Mesothelial cell of epicardium (in vitro differentiated cells): ENCODE measurements at places on chromosomes 5 and 9.
A peak's percentile ranks its signal among the peaks of the same experiment; 100 is the strongest.

GRCh38 chr9:130531670-130532069 is 47.7 kb upstream of the FUBP3 start:
- DNase-seq: no peak
- no peaks in the 10 kb centered on the region for H3K36me3 ChIP-seq
- H3K27me3 ChIP-seq: peaks cover 4% of the 10 kb centered on the region
- no peak overlapping the region for H3K27ac ChIP-seq
- H3K4me1 ChIP-seq: peaks cover 30% of the 10 kb centered on the region

GRCh38 chr9:71620746-71621145 is 147.6 kb downstream of the CEMIP2 start:
- H3K4me1 ChIP-seq: no peaks in the 10 kb centered on the region
- H3K4me3 ChIP-seq: no peak overlapping the region
- no peak overlapping the region for H3K27ac ChIP-seq
- DNase-seq: no peak

GRCh38 chr5:136275601-136276000 is 82.6 kb upstream of the SMIM32 start:
- no peaks in the 10 kb centered on the region for H3K4me1 ChIP-seq
- H3K27ac ChIP-seq: no peak overlapping the region
- DNase-seq: no peak
- H3K36me3 ChIP-seq: no peaks in the 10 kb centered on the region

GRCh38 chr9:4317681-4318080 is 17.8 kb upstream of the GLIS3 start:
- no peaks in the 10 kb centered on the region for H3K27me3 ChIP-seq
- no peak for DNase-seq
- no peaks in the 10 kb centered on the region for H3K4me1 ChIP-seq
- no peak overlapping the region for H3K4me3 ChIP-seq
- H3K36me3 ChIP-seq: no peaks in the 10 kb centered on the region

GRCh38 chr9:70816891-70817290 is 304.5 kb downstream of the TRPM3 start:
- no peaks in the 10 kb centered on the region for H3K36me3 ChIP-seq
- no peaks in the 10 kb centered on the region for H3K4me1 ChIP-seq
- H3K27me3 ChIP-seq: no peaks in the 10 kb centered on the region
- no peak overlapping the region for H3K4me3 ChIP-seq
- no peak for DNase-seq

- peaks cover 9% of the 10 kb centered on the region for H3K4me1 ChIP-seq
- peaks cover 3% of the 10 kb centered on the region for H3K36me3 ChIP-seq
- H3K4me3 ChIP-seq: no peak overlapping the region
- no peaks in the 10 kb centered on the region for H3K27me3 ChIP-seq
Measured at GRCh38 chr9:15180124-15180523, 126.9 kb downstream of the TTC39B start.

- H3K27ac ChIP-seq: no peak overlapping the region
- no peak for DNase-seq
- peaks cover 3% of the 10 kb centered on the region for H3K36me3 ChIP-seq
- no peaks in the 10 kb centered on the region for H3K4me1 ChIP-seq
Measured at GRCh38 chr9:95710446-95710845, 165.0 kb upstream of the ERCC6L2 start.

- no peaks in the 10 kb centered on the region for H3K27me3 ChIP-seq
- no peak overlapping the region for H3K4me3 ChIP-seq
- DNase-seq: no peak
- H3K4me1 ChIP-seq: no peaks in the 10 kb centered on the region
- H3K36me3 ChIP-seq: no peaks in the 10 kb centered on the region
Measured at GRCh38 chr9:29740518-29740917, 2167.2 kb upstream of the C9orf72 start.

DNA sequence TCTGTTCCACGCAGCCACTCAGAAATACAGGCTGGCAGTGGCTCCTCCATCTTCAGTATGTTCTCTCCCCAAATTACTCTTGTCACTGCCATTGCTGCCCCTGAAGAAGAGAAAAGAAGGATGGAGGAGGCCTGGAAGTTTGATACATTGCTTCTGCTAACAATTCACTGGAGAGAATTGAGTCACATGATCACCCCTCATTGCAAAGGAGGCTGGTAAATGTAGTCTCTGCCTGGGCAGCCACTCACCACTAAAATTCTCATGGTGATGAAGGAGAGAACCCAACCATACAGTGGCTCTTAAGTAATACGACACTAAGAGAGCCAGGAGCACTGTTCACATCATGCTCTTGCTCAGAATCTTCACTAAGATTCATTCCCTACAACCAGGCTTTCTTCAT is 112.0 kb downstream of the DOCK8 start:
- H3K27me3 ChIP-seq: peaks cover 2% of the 10 kb centered on the region
- no peak overlapping the region for H3K27ac ChIP-seq
- H3K36me3 ChIP-seq: no peaks in the 10 kb centered on the region
- no peak for DNase-seq
- H3K4me3 ChIP-seq: no peak overlapping the region

- DNase-seq: no peak
- H3K27me3 ChIP-seq: no peaks in the 10 kb centered on the region
- peaks cover 32% of the 10 kb centered on the region for H3K4me1 ChIP-seq
Measured at GRCh38 chr5:96957254-96958049, 21.6 kb downstream of the LNPEP start.

GRCh38 chr9:89153232-89154017 is 25.2 kb downstream of the SHC3 start:
- no peaks in the 10 kb centered on the region for H3K36me3 ChIP-seq
- DNase-seq: no peak
- peaks cover 2% of the 10 kb centered on the region for H3K27me3 ChIP-seq
- H3K4me3 ChIP-seq: no peak overlapping the region

DNA sequence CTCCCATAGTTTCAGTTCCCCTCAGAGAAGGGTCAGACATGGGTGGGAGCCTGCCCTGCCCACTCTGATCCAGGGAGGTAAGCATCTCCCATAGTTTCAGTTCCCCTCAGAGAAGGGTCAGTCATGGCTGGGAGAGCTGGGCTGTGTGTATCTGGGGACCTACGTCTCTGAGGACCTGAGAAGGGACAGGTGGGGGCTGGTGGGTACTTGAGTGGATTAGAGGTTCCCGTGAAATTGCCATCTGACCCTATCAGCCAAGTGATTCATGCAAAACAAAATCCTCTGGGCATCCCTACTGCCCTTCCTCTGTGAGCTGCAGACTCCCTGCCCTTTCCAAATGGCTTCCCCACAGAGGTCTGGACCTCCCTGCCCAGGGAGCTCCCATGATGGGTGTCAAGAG is 3.9 kb downstream of the ENHO start:
- DNase-seq: no peak
- H3K27ac ChIP-seq: no peak overlapping the region
- no peak overlapping the region for H3K4me3 ChIP-seq
- no peaks in the 10 kb centered on the region for H3K4me1 ChIP-seq

DNA sequence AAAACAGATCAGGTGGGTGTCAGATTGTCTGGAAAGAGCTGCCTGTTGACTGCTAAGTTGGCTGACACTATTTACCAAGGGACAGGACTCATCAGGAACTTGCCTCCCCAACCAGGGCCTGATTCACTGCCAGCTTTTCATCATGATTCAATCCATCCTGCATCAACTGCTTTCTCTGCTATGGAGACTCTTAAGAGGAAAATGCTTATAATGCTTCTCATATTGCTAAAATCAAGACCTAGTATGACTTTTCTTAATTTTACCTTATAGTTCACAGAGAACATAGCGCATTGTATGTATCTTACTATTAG is 21.3 kb downstream of the HTR4 start:
- no peaks in the 10 kb centered on the region for H3K36me3 ChIP-seq
- H3K27me3 ChIP-seq: no peaks in the 10 kb centered on the region
- DNase-seq: no peak
- H3K4me3 ChIP-seq: no peak overlapping the region
- peak overlapping the region; percentile 64 for H3K27ac ChIP-seq
- peaks cover 25% of the 10 kb centered on the region for H3K4me1 ChIP-seq

DNA sequence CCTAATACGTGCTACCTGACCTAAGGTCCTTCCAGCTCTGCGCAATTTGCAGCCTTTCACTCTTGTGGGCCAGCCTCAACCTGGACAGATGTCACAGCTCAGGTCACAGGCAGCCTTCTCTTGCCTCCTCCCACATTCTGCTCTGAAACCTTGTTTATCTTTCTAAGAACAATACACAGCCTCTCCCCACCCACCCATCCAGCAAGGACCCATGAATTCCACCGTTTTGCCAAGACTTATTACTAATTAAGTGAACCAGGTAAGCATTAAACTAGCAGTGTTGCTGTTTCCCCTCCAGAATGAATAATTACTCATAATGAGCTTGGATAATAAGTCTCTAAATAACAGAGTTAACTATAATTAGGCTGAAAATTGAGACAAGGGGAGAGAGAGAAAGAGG is 11.0 kb downstream of the FABP6 start:
- H3K4me1 ChIP-seq: peaks cover 4% of the 10 kb centered on the region
- no peaks in the 10 kb centered on the region for H3K27me3 ChIP-seq
- H3K27ac ChIP-seq: no peak overlapping the region
- no peak for DNase-seq
- no peak overlapping the region for H3K4me3 ChIP-seq
- H3K36me3 ChIP-seq: no peaks in the 10 kb centered on the region

- H3K4me1 ChIP-seq: no peaks in the 10 kb centered on the region
- H3K27me3 ChIP-seq: no peaks in the 10 kb centered on the region
- no peak overlapping the region for H3K4me3 ChIP-seq
- DNase-seq: no peak
- H3K27ac ChIP-seq: no peak overlapping the region
- peaks cover 40% of the 10 kb centered on the region for H3K36me3 ChIP-seq
Measured at GRCh38 chr5:173950829-173951228, 38.1 kb upstream of the C5orf47 start.

GRCh38 chr5:35803191-35803651 is 53.5 kb upstream of the IL7R start:
- no peaks in the 10 kb centered on the region for H3K36me3 ChIP-seq
- no peak overlapping the region for H3K27ac ChIP-seq
- no peak for DNase-seq
- H3K4me1 ChIP-seq: no peaks in the 10 kb centered on the region

DNA sequence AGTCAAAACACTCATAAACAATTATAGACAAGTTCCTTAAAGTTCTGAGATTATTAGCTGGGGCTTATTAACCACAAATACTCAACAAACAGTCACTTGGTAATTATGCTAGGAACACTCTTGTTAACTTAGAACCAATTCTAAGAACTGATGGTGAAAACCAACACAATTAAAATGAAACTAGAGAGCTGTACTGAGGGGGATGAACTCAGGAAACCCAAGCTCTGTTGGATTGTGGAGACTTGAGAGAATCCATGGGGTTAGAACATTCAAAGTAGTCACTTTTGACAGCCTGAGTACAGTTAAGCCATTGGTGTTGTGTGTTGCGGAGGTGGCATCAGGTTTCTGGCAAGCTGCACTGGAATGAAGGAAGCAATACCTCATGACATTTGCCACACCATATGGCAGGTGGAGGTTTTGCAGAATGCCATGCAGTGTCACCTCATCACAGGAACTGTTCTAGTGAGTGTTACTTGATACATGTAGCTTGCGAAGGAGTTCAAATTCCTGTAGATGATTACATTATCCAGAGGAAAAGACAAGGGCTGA is 480.9 kb upstream of the CD180 start:
- H3K4me3 ChIP-seq: no peak overlapping the region
- H3K4me1 ChIP-seq: no peaks in the 10 kb centered on the region
- no peaks in the 10 kb centered on the region for H3K36me3 ChIP-seq
- H3K27me3 ChIP-seq: no peaks in the 10 kb centered on the region
- H3K27ac ChIP-seq: no peak overlapping the region

- H3K27ac ChIP-seq: no peak overlapping the region
- H3K4me3 ChIP-seq: no peak overlapping the region
- no peaks in the 10 kb centered on the region for H3K36me3 ChIP-seq
Measured at GRCh38 chr5:54936201-54936600, 49.2 kb downstream of the ESM1 start.

DNA sequence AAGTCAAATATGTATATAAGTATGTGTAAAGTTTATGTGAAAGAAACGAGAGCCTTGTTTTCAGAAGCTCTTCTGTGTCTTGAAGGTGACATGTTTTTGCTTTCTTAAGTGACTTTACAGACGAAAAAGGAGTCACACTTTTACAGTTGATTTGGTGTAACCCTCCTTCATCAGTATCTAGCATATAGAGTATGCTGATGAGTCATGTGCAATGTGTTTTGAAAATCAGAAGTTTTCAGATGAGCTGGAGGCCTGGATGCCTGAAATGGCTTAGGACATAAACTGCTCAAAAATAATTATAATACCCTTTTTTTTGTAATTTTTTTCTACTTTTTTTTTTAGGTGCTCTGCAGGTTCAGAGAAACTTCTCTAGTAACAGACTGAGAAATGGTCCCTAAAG is 209.5 kb downstream of the CD180 start:
- H3K36me3 ChIP-seq: no peaks in the 10 kb centered on the region
- H3K4me3 ChIP-seq: no peak overlapping the region
- peaks cover 13% of the 10 kb centered on the region for H3K4me1 ChIP-seq

GRCh38 chr9:19022206-19022605 is 10.8 kb downstream of the SAXO1 start:
- no peak overlapping the region for H3K4me3 ChIP-seq
- H3K27ac ChIP-seq: no peak overlapping the region
- no peak for DNase-seq
- peaks cover 9% of the 10 kb centered on the region for H3K27me3 ChIP-seq
- peaks cover 7% of the 10 kb centered on the region for H3K4me1 ChIP-seq

GRCh38 chr5:36378551-36378950 is 76.8 kb upstream of the RANBP3L start:
- H3K27ac ChIP-seq: no peak overlapping the region
- peaks cover 5% of the 10 kb centered on the region for H3K27me3 ChIP-seq
- no peak overlapping the region for H3K4me3 ChIP-seq
- no peaks in the 10 kb centered on the region for H3K4me1 ChIP-seq
- no peaks in the 10 kb centered on the region for H3K36me3 ChIP-seq

DNA sequence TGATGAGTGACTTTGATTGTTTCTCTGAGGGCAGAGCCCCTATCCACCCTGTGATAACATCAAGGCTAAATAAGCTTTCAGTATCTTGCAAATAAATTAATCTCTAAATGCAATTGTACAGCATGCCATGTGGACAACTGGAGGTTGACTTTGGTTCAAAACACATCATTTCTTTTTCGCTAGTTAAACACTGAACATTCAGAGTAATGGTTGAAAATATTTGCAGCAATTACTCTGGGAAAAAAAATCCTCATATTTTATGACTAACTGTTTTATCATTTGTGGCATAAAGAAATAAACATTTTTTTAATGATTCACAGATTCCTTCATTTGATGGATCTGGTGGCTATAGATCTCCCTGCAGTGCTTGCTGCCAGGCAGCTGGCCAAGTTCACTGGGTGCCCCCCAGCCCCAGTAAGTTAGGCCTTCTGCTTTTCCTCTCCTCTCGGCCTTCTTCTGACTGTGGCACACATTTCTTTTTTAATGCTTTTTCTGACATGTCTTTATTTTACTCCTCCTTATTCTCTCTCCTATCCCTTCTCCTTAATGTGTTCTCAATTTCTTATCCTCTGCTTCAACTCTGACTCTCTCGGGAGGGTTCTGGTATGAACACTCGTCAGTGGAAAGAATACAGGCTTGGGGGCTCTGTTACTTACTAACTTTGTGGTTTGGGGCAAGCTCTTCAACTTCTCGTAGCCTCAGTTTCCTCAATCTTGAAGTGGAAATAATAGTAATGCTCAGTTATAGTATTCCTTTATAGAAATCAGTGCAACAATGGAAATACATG is 69.6 kb downstream of the ADAMTSL1 start:
- H3K27me3 ChIP-seq: no peaks in the 10 kb centered on the region
- H3K4me1 ChIP-seq: peaks cover 46% of the 10 kb centered on the region
- peak overlapping the region; percentile 68 for H3K27ac ChIP-seq
- peaks cover under 1% of the 10 kb centered on the region for H3K36me3 ChIP-seq
- H3K4me3 ChIP-seq: no peak overlapping the region
